ENCODE measurements at places on chromosomes 11 and 22.

GRCh38 chr11:117519590-117519989, 191.9 kb downstream of the CEP164 start:
- no peak for DNase-seq

GRCh38 chr11:66080055-66080817, 10.2 kb downstream of the PACS1 start:
- no peak for DNase-seq

GRCh38 chr11:11620921-11621572, 758 bp downstream of the GALNT18 start:
- no peak for DNase-seq

- no peak for DNase-seq
Observed at GRCh38 chr22:20235389-20235991, 32.6 kb downstream of the RTN4R start.

GRCh38 chr11:95993438-95994298, 69.8 kb upstream of the MTMR2 start:
- DNase-seq: no peak

DNA sequence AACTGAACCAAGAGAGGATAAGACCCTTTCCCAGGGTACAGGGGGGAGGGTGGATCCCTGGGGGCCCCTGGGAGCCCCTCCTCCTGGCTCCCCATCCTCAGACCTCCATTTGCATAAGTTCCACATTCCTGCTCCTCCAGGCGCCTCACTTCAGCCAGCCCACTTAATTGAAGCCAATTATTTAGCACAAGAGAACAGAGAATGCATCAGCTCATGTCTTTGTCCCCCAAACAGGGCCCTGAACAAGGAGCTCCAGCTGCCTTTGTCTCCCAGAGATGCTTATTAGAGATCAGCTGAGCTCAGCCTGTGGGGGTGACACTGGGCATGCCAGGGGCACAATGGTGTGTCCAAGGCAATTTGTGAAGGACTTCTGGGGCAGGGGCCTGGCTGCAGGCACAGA, 89.9 kb upstream of the PRDM11 start:
- no peak for DNase-seq
